Type B pancreatic cell (in vitro differentiated cells): ENCODE measurements at places on chromosomes 3 and 15.

DNA sequence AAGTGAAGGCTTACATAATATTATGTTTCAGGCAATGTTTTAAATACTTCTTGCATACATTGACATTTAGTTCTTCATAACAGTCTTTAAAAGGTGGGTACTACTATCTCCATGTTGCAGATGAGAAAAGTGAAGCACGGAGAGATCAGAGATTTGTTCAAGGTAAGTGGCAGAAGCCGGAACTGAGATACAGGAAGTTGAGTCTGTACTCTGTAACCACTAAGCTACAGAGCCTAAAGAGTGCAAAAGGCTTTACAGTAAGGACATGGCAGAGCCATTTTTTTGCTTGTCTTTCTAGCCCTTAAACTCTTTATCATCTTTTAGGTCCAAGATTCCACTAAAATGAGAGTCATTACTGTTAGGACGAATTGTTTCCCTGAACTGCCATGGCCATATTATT is 186.5 kb upstream of the PEX5L start:
- DNase-seq = no peak

DNA sequence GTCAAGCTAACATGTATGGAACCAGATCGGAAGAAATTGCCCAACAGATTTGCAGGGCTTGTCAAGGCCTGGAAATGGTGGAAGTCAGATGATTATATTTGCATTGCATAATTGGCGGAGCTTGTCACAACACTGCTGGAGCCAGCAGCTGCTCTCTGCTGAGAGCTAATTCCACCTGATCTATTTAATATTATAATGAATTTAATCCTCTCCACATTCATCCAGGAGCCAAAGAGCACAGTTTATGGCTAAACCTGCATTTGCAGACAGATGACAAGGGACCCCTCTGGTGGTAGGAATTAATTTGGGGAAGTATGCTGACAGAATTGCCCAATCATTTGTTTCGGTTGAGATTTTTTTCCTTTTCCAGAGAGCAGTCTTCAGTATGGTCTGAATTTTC is 730.2 kb downstream of the TUSC7 start:
- no peak for DNase-seq

GRCh38 chr3:66485291-66485968 is 15.4 kb downstream of the LRIG1 start:
- no peak for DNase-seq

DNA sequence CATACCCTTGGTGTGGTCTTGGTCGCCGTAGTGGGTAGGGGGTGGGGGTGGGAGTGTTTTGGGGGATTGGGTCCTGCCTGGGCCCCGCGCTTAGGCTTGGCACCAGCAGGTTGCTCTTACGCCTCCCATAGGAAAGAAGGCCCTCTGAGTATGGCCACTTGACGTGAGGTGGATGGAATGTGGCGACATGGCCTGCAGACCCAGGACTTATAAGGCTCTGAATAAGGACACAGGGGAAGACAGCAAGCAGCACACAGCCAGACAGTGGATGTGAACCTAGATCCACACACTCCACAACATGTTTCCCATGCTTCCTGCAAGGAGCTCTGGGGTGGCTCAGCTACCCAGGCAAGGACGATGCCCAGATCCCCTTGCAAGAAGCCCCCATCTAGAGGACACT is 12.4 kb downstream of the RBPMS2 start:
- no peak for DNase-seq

GRCh38 chr3:175107231-175107630 is 248.1 kb downstream of the NAALADL2 start:
- no peak for DNase-seq

DNA sequence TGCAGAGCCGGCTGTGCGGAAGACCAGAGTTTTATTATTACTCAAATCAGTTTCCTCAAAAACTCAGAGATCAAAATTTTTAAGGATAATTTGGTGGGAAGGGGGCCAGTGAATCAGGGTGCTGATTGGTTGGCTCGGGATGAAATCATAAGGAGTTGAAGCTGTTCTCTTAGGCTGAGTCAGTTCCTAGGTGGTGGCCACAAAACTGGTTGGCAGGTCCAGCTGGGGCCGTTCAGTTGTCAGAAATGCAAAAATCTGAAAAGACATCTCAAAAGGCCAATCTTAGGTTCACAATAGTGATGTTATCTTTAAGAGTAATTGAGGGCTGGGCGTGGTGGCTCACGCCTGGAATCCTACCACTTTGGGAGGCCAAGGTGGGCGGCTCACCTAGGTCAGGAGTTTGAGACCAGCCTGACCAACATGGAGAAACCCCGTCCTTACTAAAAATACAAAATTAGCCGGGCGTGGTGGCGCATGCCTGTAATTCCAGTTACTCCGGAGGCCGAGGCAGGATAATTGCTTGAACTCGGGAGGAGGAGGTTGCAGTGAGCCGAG is 2.3 kb upstream of the ZNF589 start:
- DNase-seq = no peak

DNA sequence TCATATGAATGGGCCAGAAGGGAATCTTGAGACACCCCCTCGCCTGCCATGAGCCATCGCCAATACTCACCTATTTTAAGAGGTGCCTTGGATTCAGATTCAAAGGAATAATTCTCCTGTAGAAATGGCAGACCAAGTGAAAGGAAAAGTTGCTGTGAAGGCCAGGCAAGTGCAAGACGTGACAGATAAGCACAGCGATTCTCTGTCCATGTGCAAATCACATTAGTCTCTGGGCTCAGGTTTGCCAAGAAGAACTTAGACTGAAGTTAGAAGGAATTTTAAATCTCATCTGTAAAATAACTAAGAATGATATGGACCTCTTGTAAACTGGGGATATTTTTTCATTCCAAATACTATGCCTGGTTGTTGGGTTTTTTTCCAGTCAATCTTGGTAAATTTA is 173.6 kb downstream of the UACA start:
- no peak for DNase-seq

- DNase-seq = no peak
These were observed 29.1 kb upstream of the ST6GAL1 start for GRCh38 chr3:186901135-186901734.

GRCh38 chr15:61511089-61511488 is 282.0 kb upstream of the RORA start:
- no peak for DNase-seq

DNA sequence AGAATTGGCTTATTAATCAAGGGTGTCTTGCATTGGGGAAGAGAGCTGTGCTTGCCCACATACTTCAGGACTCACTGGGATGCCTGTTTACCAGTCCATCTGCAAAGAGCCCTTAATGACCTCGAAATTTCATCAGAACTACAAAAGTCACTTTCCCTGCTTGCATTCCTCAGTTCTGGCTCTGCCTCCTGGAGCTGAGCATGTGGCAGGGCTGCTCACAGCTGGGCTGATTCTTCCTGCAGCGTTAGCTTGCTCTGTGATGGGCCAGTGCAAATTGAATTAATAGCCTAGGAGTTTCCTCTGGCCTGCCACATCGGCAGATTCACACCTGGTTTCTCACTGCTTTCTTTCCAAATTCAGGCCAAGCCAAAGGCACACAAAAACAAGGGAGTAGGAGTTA is 108.9 kb downstream of the DUT start:
- no peak for DNase-seq

DNA sequence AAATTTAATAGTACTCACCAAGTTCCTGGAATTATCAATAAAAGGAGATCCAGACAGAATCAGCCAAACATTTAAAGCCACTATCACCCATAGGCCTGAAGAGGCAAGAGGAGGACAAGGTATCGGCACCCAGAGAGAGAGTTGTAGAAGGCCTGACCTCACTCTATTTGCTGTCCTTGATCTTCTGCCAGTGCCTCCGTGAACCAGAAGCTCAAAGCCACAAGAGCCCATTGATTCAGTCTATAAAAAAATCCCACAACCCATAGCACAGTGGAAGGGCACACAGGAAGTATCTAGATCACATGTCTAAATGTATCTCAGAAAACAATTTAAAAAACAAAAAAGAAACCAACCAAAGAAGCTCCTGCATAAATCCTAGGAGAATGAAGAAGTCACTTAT is 68.6 kb upstream of the FAM174B start:
- DNase-seq = no peak

GRCh38 chr3:18308096-18308650 is 117.0 kb downstream of the SATB1 start:
- no peak for DNase-seq

DNA sequence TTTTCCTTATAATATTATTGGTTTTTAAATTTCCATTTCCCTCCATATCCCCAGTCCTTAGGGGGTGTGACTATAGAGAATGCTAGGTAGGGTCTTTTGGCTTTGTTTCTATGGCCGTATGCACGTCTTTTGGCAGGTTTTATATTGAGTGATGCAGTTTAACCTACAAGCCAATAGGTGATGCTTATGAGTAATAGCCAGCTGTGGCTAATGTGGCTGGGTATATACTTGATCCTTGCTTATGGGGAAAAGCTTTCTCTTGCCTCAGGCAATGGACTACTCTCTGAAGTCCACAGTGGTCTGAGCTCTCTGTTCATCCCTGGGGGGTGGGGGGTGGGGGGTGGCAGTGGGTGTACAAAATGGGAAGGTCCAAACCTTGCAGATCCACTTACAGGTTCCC is 223.9 kb downstream of the MFSD1 start:
- DNase-seq = no peak

- DNase-seq = no peak
These were observed 79.8 kb downstream of the RBPMS2 start for GRCh38 chr15:64695561-64695992.

- no peak for DNase-seq
These were observed 158.4 kb downstream of the KLHL25 start for GRCh38 chr15:85636351-85636750.
